Left renal cortex interstitium (tissue), 4 donors: ENCODE measurements at places on chromosomes 12 and 14. TPM values are rescaled to one million over a fixed set of nuclear protein-coding genes. Genes with fewer than 3 reads are reported as not detected.

A2ML1 gene
- 0.38 TPM for polyA plus RNA-seq

SVOP gene
- polyA plus RNA-seq: 0.09 TPM

NXPH4 gene
- 4.1 TPM for polyA plus RNA-seq

CD27 gene
- polyA plus RNA-seq: 0.56 TPM

UNG gene
- 69.3 TPM for polyA plus RNA-seq

KRT71 gene
- polyA plus RNA-seq: not detected

KCNJ8 gene
- 22.3 TPM for polyA plus RNA-seq

STXBP6 gene
- 6.8 TPM for polyA plus RNA-seq

GRCh38 chr12:53677800-53678148 is 1.9 kb upstream of the ATP5MC2 start:
- no peak for DNase-seq

- no peak for DNase-seq
These were observed 23.2 kb downstream of the NRDE2 start for GRCh38 chr14:90308561-90308960.

DNA sequence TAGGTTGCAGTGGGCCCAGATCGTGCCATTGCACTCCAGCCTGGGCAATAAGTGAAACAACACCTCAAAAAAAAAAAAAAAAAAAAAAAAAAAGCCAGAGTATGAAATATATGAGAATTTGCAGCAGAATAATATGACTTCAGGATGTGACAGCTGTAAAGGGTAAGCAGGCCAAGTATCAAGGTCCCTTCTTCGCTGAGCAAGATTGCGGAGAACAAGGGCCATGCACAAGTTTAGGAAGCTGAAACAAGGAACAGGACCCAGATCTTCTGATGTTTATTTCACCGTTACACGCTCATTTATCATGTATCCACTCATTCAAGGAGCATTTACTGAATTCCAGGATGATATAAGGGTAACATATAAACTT is 659 bp upstream of the FOXJ2 start:
- DNase-seq: no peak

DNA sequence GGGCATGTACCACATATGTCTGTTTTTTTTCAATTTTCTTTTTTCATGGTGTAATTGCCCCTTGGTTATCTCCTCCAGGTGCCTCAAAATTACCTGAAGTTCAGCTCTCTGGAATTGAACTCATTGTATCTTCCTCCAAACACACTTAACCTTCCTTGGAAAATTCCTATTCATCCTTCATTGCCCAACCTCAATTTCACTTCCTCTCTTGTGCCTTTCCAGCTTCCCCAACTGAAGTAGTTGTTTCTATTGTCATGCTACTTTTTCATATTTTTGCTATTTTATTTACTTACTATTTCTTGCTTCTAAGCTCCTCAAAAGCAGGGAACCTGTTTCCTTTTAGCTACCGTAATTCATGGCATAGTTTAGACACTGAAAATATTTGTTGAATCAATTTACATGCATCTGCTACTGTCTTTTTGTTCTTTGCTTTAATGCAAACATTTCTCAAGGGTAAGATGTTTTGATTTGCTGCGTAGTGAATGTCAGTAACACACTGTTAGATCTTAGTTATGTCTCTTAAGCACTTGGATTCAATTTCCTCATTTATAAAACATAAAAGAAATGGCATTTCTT is 37.0 kb upstream of the STXBP6 start:
- no peak for DNase-seq

DNA sequence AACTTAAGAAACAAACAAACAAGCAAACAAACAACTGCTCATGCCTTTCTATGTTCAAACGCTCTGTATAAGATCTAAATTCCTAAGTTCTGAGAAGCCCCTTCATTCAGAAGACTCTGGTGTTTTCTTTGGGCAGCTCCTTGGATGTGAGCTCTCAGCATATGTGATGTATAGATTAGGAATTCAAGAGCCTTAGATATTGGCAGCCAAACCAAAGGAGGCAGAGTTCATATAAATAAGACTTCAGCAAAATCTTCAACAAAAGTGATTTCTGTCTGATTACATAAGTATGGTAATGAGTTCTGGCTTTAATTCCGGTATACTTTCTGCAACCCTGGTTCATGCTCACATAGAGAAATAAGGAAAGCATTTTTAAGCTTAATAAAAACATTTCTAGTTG is 145.6 kb downstream of the DYRK2 start:
- no peak for DNase-seq

- DNase-seq: no peak
These were observed 9.5 kb downstream of the POMT2 start for GRCh38 chr14:77311217-77311616.

DNA sequence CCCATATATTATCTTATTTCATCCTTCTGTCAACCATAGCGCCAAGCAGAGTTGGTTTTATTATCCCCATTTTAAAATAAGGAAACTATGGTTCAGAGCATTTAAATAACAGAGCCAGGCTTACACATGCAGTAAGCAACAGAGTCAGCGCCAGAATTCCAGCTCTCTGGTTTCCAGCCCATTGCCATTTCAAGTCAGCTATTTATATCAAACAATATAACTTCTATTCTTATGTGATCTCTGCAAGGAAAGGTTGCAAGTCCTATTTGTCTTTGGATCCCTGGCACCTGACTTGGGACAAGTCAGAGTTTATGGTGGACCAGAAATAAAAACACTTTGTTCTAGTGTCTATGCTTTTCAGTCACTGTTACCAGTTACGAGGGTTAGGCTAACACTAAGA is 174.1 kb upstream of the EEA1 start:
- no peak for DNase-seq

GRCh38 chr12:132948146-132949066 is 7.7 kb downstream of the ZNF605 start:
- DNase-seq: no peak

- DNase-seq: no peak
These were observed 184.6 kb downstream of the SLC6A15 start for GRCh38 chr12:84727961-84728360.

DNA sequence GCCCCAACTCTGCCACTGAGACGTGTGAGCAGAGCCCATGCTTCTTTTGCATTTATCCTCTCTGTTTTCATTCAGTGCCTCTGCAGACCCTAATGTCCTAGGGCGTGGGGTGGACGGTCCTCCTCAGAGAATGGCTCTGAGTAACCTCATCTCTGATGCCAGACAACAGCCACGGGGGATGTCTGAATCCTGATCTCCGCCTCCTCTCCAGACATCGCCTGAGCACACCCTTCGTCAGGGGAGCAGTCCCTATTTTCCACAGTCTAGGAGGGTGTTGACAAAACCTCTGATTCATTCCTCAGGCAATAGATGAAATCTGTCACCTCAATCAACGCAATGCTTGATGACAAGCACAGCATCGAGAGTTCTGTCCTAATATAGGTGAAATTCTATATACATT is 109.2 kb upstream of the DYRK2 start:
- no peak for DNase-seq

DNA sequence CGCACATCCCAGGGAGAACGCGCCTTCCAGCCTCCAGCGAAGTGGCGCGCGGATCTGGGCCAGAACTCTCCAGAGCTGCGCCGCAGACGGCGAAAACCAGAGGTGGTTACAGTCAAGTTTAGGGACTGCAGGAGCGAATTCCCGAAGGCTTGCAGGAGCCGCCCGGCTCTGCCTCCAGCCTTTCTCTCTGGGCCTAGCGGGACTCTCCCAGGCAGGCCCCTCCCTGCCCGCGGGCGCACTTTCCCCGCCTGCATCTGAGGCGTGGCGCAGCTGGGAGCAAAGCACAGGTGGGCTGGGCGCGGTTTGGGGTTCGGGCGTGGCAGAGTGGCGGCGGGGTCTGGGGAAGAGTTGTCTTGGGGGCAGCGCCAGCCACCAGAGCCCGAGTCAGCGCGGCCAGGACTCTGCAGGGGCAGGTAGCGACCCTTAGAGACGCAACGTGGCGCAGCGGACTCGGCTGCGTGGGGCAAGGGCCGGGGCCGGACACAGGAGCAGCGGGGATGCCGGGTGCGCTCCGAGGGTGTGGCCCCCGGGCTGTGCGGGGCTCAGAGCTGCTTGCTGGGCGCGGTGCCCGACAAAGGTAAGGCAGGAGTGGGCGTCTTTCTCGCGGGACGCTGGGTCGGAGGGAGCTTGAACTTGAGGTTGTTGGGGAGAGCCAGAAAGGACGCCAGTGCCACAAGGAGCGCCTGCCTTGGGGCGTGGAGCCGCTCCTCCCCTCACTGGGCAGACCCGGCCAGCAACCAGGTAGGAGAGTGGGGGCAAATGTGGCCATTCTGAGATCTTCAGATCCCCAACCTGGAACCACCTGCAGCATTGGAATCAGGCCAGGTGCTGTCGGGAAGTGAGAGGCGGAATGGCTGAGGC is 1126.0 kb downstream of the AACS start:
- no peak for DNase-seq

DNA sequence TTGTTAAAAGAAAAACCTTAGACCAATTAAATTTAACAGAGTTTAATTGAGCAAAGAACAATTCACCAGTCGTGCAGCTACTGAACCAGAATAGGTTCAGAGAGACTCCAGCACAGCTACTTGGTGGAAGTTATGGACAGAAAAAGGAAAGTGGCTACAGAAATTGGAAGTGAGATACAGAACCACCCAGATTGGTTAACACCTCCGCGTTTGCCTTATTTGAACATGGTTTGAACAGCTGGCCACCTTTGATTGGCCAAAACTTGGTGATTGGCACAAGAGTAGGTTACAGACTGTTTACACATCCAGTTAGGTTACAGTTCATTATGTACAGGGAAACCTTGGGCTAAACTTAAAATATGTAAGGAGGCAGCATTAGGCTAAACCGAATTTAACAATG is 54.9 kb downstream of the SRGAP1 start:
- no peak for DNase-seq

DNA sequence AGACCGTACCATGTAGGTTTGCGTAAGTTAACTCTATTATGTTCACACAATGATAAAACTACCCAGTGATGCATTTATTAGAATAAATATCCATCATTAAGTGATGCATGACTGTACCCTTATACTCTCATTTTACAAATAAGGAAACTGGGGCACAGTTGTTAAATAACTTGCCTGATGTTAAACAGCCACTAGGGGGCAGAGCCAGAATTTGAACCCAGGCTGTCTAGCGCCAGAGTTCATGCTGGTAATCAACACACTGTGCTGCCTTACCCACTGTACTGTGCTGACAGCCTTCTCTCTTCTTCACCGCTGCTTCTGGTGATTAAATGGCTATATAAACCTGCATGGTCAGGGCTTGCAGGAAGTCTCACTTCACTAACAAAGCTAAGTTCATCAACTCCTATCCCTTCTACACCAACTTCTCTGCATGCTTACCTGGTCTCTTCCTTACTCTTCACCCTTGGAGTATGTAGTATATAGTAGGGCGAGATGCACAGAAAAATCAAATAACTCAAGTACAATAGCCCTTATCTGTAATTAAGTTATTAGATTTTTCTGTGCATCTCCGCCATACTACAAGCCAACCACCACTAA is 43.6 kb upstream of the APPL2 start:
- DNase-seq: no peak

DNA sequence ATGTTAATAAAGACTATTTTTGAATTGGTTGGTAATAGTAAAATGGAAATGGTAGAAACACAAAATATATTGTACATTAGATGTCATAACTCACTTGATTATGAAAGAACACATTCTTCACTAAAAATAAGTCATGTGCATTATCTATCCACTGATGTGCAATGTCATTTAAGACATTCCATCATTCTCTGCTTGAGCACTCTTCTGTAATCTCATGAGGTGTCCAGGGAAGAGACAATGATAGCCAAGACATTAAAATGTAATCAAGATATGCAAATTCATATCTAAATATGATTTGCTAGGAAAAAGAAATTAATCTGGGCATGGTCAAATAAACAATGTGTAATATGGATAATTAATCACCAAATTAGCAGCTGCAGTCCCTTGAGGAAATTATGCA is 422.5 kb downstream of the BTG1 start:
- DNase-seq: no peak

GRCh38 chr14:58327019-58327418 is 28.7 kb downstream of the ARID4A start:
- DNase-seq: no peak

GRCh38 chr12:60173224-60174170 is 577.7 kb downstream of the SLC16A7 start:
- no peak for DNase-seq

DNA sequence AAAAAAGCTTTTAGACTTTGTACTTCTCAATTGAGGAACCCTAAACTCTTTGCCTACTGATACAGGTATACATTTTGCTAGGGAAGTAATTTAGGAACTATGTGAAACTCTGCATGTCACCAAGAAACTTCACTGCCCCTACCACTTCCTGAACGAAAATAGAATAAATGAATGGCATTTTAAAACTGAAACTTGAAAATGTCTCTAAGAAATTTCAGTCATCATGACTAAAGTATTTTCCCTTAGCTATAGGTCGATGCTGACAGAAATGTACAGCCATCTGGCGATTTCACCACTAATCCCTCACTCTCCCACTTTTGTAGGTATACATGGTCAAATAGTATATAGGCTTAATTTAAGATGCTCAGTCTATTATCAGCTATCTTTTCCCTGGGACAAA is 194.9 kb upstream of the SYT10 start:
- no peak for DNase-seq

DNA sequence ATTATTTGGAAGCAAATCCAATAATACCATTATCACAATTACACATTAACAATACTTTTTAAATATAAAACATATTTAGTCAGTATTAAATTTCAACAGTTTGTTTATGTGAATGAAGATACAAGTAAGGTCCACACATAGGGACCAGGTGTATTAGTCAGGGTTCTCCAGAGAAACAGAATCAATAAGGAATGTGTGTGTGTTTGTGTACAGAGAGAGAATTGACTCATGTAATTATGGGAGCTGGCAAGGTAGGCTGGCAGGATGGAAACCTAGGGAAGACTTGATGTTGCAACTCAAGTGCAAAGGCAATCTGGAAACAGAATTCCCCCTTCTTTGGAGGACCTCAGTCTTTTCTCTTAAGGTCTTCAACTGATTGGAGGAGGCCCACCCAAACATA is 123.2 kb upstream of the OTX2 start:
- no peak for DNase-seq

- no peak for DNase-seq
These were observed 441.8 kb upstream of the FLRT2 start for GRCh38 chr14:85088192-85088591.

GRCh38 chr12:89544681-89545184 is 18.9 kb upstream of the POC1B start:
- DNase-seq: no peak

DNA sequence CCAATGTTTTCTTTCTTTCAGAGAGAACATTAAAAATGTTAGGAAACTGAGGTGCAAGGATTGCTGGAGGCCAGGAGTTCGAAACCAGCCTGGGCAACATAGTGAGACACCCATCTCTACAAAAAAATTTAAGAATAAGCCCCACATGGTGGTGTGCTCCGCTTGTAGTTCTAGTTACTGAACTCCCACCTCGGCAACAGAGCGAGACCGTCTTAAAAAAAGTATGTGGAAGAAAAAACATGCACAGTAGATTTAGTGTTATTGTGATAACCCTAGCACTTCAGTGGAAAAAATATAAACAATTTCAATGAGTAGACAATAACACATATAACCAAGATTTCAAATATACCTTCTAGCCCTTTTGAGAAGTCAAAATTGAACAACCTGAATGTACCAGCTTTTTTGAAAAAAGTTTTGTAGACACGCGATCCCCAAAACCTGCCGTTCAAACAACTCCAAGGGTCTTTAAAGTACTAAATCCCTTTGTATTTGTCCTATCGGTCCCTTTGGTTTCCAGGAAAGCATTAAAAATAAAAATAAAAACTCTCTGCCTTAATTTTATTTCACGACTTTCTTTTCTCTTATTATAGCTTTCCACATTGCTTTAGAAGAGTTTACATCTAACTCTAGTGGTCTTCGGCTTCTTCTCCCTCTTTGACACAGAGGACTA is 1.0 kb upstream of the ANO6 start:
- no peak for DNase-seq
